ENCODE measurements at places on chromosomes 12 and 14. TPM values are rescaled to one million over a fixed set of nuclear protein-coding genes. Genes with fewer than 3 reads are reported as not detected.

DNA sequence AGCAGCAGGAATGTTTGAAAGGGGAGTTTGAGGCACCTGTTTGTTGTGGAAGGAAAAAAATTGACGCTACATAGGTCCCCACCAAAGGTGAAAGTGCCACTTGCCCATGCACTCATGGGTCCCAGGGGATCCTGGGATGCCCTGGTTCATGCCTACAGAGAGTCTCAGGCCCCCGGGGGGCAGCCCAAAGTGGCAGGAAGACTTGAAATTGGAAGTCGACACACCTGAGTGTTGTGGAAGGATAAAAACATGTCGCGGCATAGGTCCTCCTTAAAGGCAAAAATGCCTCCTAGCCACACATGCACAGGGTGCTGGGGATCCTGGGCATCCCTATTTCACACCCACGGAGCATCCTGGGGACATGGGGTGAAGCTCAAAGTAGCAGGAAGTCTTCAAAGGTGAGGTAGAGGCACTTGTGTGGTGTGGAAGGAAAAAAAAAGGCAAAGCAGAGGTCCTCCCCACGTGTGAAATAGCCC is 576.1 kb downstream of the ALG10 start:
- peak; percentile 30 for DNase-seq

GRCh38 chr14:63671987-63672386 is 30.3 kb upstream of the WDR89 start:
- DNase-seq = no peak

GRCh38 chr12:129552996-129553750 is 350.7 kb downstream of the TMEM132D start:
- DNase-seq = no peak

GRCh38 chr12:89960011-89960507 is 251.4 kb upstream of the ATP2B1 start:
- DNase-seq = no peak

DNA sequence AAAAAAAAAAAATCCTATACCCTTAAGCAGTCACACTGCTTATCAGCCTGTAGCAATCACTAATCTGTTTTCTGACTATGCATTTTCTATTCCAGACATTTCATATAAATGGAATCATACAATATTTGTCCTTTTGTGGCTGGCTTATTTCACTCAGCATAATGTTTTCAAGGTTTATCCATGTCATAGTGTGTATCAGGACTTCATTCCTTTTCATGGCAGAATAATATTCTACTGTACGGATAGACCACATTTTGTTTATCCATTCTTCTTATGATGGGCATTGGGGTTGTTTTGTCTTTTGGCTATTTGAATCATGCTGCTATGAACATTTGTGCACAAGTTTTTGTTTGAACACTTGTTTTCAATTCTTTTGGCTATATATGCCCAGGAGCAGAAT is 8.6 kb upstream of the KSR2 start:
- DNase-seq = no peak

DNA sequence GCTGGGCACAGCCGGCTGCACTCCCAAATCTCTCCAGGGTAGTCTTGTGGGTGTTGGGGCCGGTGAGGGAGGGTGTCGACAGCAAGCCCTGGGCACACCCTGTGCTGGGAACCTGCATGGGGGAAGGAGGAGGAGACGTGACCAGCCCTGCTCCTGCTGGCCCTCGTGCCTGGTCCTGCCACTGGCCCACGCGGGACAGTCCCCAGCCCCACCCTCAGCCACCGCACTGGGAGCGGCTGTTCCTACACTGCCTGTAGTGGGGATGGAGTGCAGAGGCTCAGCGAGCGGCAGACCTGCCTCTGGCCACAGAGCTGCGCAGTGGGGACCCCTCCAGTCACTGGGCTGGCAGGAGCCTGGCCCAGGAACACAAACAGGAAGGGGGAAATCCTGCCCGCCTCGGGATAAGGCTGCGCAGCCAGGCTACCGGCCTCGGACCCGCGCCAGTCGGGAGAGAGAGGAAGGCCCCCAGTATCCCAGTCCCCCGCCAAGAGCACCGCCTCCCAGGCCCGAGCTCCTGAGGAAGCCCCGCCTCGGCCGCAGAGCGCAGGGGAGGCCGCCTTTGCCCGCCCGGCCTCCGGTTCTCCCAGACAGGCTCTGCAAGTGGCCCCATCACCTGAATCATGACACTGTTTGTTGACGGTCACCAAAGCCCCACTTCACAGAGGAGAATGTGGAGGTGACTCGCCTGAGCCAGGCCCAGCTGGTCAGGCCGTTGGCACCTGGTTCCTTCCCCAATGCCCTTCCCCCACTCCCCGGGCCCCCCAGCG is 10.6 kb downstream of the AHNAK2 start:
- DNase-seq = peak; percentile 71

DNA sequence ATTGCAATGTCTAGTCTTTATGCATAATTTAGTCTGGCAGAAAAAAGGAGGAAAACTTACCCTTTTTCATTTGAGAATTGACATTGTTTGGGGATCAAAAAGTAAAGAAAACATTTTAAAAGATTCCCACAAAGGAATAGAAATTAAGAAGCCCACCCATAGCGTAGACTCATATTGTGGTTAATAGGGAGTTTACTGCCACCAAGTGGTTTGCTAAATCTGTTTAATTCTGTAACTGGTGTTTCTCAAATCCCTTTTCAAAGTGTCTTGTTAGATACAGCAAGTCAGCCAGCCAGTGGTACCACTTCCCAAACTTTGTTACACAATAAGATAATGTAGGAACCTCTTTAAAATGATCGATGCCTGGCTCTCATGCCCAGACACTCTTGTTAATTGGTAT is 180.3 kb downstream of the IPO8 start:
- no peak for DNase-seq

DNA sequence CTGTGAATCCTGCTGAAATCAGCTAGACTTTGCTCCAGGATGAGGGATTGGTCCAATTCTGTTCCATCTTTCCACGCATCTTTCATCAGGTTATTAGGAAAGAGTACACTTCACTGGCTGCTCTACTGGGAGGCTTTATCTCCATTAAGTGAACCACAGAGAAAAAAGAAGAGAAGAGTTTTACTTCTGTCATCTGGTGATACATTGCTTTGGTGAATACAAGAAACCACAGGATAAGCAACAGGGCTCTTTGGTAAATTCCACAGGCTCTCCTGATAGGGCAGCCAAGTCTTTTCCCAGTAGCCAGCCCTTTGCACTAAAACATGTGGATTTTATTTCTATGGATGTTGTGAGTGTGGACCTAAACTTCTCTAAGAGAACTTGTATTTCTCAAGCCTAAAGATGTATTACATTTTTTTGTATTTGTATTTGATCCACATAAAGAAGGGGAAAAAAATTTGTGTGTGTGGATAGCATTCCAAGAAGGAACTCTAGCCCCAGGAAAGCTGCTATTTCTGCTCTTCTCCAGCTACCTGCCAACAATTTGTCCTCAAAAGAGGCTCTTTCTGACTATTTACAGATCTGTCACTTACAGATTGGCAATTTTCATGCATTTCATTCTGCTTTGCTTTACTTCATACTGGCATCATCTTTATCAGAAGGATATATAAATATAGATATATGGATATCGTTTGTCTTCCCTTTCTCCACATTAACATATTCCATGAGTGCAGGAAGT is 1117.6 kb upstream of the TMEM132C start:
- no peak for DNase-seq

DNA sequence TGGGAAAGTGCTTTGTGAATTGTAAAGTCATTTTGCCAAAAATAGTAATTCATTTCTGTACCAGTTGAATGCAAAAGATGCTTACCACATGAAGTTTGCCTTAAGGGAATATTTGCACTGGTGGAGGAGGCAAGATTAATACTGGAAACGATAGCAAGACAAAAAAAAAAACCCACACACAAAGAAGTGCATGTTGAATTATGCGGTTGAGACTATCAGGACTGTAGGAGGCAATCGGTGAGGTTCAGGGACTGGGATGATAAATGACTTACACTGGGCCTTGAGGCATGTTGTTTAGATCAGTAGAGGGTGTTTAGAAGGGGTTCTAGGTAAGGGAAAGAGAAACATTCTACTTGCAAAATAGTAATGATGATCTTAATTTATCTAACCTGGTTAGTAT is 142.2 kb upstream of the HMGA2 start:
- no peak for DNase-seq

- DNase-seq = no peak
Observed at GRCh38 chr14:80358112-80358511, 146.8 kb upstream of the DIO2 start.

GRCh38 chr12:111405859-111406473 is at the start of gene SH2B3:
TSS of gene SH2B3 (plus strand) at chr12:111405923. CDS start at chr12:111418146, 12,223 bp downstream.
- DNase-seq = no peak

DAO gene
- not detected for total RNA-seq

LIN7A gene
- total RNA-seq = 16.2 TPM

ADCY4 gene
- total RNA-seq = 25.5 TPM

ARHGAP9 gene
- total RNA-seq = 3.4 TPM

SERPINA6 gene
- total RNA-seq = not detected

KRT86 gene
- total RNA-seq = not detected

CNPY2 gene
- total RNA-seq = 37.0 TPM

Measured in right atrium auricular region (tissue), 2 donors.